ENCODE measurements at places on chromosomes 13 and 19.
A peak's percentile ranks its signal among the peaks of the same experiment; 100 is the strongest.

DNA sequence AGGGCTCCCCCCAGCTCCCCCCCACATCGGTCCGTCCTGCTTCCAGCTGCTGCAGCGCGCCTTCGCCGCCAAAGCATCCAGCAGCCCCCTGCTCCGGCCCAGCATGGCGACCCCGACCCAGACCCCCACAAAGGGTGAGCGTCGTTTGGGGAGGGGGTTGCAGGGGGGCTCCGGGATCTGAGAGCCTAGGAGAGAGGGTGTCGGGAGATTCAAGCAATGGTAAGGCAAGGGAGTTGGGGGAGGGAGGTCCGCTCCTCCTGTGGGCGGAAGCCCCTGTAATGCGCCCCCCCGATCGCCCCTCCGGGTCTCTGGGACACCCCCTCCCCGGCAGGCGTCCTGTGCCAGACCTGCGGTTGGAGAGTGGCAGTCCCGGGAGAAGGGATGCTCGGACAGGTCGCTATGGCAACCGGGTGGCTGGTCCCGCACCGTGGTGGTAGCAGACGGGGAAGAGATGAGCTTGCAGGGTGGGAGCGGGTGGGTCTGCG lies at the start of gene FXYD7:
FXYD7 (plus strand) TSS at position 25 of the 485 bp plus-strand sequence; CDS start at position 104, 79 bp downstream.
- DNase-seq = no peak

GRCh38 chr19:33349319-33350289 lies 23.9 kb upstream of the CEBPG start:
- DNase-seq = no peak

DNA sequence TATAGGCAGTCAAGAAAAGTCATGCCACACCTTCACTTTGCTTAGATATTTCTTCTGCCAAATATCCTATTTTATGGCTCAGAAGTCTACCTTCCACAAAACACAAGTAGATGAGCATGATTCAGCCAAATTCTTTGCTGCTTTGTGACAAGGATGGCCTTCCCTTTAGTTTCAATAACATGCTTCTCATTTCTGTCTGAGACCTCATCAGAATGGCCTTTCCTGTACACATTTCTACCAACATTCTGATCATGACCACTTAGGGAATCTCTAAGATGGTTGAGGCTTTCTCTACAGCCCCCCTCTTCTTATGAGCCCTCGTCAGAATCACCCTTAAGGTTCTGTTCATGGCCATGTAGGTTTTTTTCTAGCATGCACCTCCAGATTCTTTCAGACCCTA lies 96.2 kb downstream of the COL4A2 start:
- DNase-seq = no peak

- DNase-seq = no peak
Observed at GRCh38 chr13:30268673-30269072, 38.7 kb downstream of the KATNAL1 start.

DNA sequence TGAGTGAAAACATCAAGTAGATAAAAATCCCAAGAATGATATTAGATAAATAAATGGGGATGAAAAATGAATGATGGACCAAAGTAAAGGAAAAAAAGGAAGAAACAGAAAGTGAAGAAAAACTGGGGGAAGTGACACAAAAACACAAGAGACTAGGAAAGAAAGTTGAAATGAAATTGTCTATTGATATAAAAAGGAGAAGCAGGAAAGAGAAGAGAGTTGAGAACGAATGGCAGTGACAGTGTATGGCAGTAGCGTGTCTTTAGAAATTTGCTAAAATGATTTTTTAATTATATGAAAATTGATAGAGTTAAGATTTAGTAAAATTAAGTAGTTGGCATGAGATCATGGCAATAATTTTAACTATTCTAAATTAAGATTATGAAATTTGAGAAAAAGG lies 36.3 kb upstream of the SGCG start:
- DNase-seq = no peak

- DNase-seq = no peak
Observed at GRCh38 chr13:74203576-74203975, 69.4 kb upstream of the KLF12 start.

- peak; percentile 72 for DNase-seq
Observed at GRCh38 chr19:41934849-41935374, 6.7 kb upstream of the ERFL start.

DNA sequence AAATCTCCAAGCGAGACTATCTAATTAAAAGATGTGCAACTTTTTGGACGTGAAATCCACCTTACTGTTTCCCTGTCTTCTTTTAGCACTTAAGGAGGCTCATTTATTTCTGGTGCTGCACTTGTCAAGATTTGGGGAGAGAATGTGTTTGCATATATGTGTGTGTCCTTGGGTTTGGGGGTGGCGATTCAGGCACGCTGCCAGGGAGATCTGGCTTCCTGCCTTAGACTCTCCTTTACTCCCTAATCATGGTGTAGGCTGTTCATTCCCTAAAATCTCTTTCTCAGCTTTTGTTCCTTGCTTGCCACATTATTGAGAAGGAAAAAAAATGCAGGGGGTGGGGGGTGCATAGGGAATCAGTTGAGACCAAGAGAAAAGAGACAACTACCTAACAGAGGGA lies 271.2 kb downstream of the DCLK1 start:
- no peak for DNase-seq

GRCh38 chr19:45646345-45646698 lies 7.1 kb upstream of the EML2 start:
- no peak for DNase-seq

DNA sequence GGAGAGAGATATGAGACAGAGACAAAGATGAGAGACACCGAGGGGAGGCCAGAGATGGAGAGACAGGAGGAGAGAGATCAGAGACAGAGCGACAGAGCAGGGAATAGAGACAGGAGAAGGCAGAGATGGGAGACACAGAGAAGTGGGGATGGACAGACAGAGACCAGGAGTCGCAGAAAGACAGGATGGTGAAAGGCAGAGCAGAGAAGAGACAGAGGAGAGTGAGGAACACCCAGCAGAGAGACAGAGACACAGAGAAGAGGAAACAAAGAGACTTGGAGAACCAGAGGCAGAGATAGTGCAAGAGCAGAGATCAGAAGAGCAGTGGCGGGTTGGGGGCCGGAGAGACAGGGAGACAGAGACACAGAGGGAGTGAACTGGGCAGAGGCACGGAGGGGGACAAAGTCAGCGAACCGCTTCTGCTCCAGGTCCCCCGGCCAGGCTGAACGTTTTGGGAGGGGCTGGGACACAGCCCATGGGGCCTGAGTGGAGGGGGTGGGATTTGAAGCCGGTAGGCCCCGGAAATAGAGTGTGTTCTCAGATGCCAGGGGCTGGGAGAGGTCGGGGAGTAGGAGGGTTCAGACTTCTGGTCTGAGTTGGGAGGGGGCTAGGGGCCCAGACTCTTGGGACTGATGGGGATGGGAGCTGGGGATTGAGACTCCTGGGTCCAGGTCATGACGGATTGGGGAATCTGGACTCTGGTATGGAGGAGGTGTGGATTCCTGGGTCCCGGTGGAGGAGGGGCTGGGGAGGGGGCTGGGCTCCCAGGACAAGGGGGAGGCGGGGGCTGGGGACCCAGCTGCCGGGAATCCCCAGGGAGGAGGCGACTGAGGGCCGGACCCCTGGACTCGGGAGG lies 654 bp downstream of the ZNF579 start:
- no peak for DNase-seq

DNA sequence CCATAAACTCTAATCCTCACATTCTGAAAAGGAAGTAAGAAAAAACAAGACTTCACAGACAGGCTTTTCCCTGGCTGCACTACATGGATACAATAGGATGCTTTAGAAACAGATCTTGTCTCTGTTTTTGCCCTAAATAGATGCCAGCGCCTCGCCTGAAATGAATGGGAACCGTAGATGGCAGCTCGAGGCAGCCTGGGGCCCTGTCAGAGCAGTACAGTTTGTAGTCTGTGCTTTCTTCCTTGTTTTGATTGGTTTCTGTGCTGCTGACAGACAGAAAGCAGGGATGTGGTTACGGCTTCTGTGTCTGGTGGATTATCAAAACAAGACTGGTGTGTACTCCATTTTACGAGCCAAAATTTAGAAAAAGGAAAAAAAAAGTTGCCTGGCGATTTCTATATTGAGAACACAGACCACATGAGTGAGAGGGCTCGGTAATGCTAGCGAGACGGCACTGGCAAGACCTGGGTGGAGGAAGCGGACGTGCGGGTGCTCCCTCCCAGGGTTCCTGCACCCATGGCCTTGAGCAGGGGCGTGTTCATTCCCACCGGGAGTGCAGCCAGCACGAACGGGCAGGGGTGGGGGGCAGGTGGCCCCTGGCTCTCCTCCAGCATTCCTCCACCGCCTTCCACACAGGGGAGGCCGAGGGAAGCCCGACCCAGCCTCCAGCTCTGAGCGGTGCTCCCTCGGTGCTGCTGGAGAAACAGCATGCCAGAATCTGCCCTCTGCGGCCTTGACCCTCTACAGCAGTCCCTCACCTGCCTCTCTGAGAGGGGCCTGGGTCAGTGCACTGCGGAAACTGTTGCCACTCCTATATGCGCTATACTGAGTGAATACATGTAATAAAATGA lies 37.6 kb upstream of the C1QTNF9 start:
- peak; percentile 96 for DNase-seq

GRCh38 chr13:32431361-32431760 lies 3.4 kb upstream of the N4BP2L1 start:
- DNase-seq = no peak

DNA sequence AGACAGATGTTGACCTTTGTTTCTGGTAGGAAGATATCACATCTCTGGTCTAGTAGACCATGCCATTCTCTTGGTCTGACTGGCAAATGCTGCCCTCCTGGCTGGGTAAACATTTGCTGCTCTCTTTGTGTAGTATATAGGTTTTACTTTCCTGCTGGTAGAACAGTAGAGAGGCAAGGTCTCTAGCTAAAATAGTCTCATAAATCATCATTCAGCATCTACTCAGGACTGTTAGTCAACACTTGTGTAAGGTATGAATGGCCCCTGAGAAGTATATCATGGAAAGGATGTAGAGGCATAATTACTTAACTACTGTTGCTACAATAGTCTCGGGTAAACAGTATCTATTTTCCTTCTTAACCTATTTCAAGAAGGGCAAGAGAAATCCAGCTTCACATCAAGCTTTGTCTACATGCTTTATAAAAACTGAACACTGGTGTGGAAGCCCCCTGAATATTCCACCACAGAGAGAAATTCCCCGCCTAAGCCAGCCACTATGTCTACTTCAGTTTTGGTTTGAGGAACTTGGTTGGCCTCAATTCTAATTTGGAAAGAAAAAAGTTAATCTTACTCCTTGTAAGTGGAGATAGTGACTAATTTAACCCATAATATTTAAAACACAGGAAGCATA lies 18.4 kb upstream of the MYCBP2 start:
- DNase-seq = peak; percentile 90

- peak; percentile 28 for DNase-seq
Observed at GRCh38 chr13:76948149-76948548, at the start of gene ACOD1. TSS of gene ACOD1 (plus strand) at chr13:76948511. CDS start at chr13:76948559, 48 bp downstream.

GRCh38 chr13:46202188-46202795 lies 9.4 kb upstream of the LRRC63 start:
- no peak for DNase-seq

- DNase-seq = no peak
Observed at GRCh38 chr19:43776286-43776685, 4.5 kb downstream of the KCNN4 start.

GRCh38 chr13:70816853-70817252 lies 708.6 kb upstream of the KLHL1 start:
- DNase-seq = no peak

GRCh38 chr19:21568816-21569493 lies 63.6 kb downstream of the ZNF429 start:
- DNase-seq = peak; percentile 97

GRCh38 chr19:20247016-20247683 lies 80.1 kb downstream of the ZNF486 start:
- DNase-seq = peak; percentile 70

- no peak for DNase-seq
Observed at GRCh38 chr19:29376855-29377354, 148.9 kb upstream of the VSTM2B start.

DNA sequence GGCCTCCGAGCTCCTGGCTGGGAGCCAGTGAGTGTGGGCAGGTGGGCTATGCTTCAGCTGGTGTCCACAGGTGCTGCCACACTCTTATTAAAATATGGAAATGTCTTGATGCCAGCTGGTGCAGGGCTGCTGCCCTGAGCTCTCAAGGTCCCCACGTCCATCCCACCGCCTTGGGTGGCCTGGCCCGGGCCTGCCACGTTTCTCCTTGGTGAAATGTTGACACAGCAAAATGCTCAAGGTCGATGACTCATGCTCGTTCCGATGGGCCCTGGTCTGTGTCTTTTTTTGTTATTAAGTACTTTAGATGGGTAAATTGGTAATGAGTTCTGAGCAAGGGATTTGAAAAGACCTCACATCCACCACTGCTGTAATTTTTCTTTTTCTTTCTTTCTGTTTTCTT lies 524.7 kb downstream of the MYO16 start:
- DNase-seq = no peak

- DNase-seq = peak; percentile 25
Observed at GRCh38 chr19:10808937-10809649, 26.9 kb downstream of the TMED1 start.

- DNase-seq = no peak
Observed at GRCh38 chr19:10631874-10632273, 6.5 kb downstream of the SLC44A2 start.

DNA sequence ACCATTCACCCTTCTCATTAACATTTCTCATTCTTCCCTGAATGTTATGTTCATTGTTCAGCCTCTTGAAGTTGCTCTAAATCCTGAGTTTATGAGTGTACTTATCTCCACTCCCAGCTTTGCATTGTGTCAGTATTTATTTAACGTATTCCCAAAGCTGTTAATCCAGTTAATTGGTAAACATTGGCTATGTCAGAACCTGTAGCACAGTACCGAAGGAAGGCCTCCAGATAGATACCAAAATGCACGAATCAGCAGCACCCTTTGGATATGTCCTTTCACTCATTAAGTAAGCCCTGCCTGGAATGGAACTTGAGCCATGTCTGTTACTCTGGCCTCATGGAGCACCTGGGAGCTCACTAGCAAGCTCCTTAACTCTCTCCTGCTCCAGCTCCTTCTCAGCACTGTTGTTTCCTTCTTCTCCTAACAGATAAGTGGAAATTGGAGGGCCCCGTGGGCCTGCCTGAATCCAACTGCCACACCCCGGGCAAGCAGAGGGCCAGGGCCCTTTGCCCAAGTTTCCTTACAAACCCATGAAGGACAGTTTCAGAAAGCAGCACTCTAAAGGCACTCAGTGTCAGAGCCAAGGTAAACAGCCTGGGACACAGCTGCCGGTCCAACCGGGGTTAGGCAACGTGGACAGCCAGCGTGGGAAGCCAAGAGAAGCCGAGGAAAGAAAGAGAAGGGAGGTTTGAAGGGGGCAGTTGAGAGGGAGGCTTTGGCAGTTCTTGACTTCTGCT lies 155.0 kb upstream of the SERP2 start:
- no peak for DNase-seq
